GOT3 (cell line): ENCODE measurements at places on chromosomes 1 and 21.
A peak's percentile ranks its signal among the peaks of the same experiment; 100 is the strongest.

- no peak for DNase-seq
Measured at GRCh38 chr1:116826818-116827606, 72.8 kb downstream of the CD2 start.

DNA sequence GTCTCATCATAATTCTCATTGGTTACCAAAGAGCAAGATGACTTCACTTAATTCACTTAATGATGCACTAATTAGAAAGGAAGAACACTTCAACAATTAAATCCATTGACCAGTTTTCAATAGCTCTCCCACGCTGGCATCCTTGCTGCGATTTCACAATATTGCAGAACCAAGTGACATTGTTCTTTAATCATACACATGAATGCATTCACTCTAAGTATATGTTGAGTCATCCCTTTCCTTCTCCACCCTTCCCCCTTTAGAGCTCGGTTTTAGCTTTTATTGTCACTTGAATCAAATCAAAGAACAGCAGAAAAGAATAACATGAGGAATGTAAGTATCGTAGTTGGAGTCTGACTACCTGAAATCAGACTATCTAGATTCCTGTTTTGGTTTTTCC, 233.6 kb upstream of the FMN2 start:
- DNase-seq: no peak

DNA sequence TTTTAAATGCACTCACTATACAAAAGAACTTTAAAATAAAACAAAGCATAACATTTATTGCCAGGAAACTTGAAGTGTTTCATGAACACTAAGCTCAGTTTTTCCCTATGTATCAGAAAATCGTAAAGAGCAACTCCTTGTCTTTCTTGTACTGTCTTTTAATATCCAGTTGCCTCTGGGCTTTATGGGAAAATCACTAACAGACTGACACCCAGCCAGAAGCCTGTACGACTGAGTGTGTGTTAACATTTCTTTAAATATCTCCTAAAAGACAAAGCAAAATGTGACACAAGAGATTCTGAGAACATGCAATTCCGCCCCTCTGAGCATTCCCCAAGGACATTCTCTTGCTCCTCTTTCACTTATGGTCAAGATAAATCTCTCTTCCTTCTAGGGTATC, 347.5 kb upstream of the DPYD start:
- no peak for DNase-seq

DNA sequence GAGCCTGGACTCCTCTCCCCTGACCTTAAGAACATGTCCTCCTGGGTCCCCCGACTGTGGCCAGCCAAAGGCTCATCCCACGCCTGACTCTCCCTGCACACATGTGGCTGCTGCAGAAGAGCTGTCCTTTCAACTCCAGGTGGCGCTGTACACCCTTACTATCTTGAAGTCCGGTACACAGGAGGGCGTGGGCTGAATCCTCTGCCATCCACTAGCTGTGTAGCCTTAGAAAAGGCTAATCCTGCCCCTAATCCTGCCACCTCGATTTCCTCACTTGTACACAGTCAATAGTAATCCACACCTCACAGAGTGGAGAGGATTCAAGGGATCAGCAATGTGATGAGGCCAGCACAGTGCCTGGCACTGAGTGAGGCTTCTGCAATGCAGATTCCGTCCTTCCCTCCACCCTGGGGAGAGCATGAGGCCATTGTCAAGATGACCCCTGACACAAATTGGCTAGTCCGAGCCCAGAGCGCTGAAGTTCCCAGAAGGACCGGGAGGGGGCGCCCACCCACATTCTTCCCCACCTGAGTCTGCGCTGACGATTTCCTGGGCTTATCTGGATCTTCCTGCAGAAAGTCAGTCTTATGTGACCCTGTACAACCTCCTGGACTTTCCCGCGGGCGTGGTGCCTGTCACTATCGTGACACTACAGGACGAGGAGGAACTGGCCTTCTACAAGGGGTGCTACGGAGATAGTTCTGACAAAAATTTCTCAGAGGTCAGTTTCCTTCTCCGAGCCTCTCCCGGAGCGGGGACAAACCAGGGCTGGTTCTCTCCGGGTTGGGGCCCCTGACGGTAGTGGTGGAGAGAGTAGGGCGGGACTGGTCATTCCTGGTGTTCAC, 47.1 kb upstream of the DMBX1 start:
- peak; percentile 60 for DNase-seq

DNA sequence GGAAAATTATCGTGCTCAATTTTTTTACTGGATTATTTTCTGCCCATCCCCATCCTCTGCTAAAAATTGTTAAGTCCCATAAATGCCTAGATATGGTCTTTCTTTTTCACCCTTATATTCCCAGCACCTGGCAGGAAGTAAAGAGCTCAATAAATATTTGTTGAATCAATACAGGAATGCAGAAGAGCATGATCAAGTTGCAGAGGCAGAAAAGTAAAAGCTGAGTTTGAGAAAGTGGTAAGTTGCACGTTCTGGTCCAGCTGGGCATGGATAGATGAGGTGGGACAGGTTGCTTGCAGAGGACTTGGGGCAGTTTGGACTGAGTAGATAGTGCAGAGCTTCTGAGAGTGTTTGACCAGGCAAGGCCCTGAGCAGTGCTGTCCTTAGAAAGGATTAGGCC, 40.1 kb downstream of the ZNF281 start:
- DNase-seq: no peak

- no peak for DNase-seq
Measured at GRCh38 chr1:107394301-107394700, 253.5 kb downstream of the NTNG1 start.

GRCh38 chr1:9093581-9093980, 24.1 kb upstream of the SLC2A5 start:
- DNase-seq: no peak

DNA sequence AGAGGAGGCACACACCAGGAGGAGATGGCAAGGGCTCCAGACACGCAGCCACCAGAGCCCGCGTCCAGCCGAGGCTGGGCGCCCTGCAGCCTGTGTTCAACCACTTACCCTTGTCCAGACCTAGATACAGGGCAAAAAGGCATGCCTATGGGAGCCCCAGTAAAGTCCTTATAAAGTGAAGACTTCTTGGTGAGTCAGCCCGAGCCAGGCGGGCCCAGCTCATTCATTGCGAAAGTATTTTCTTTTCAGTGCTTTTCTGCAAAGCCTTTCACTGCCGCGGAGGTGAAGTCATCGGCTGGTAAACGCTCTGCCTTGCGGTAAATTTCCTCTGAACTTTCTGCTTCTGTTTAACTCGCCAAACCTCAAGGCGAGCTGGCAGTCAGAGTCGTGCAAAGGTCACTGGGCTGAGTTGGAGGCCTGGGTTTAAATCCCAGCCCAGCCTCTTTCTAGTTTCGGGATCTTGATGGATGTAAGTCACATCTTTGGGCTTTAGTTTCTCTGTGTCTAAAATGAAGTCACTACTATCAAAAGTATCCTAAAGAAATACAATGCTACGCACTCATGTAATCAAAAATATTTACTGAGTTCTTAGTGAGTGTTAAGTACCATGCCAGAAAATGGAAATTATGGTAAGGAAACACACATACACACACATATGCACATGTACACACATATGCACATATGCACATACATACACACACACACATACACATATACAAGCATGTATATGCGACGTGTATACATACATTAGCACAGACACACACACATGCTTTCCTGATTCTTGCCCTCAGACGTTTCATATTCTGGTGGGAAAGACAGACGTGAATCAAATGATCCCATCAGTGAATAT, 54.7 kb upstream of the IFFO2 start:
- peak; percentile 79 for DNase-seq

- DNase-seq: no peak
Measured at GRCh38 chr1:232557502-232558191, 72.3 kb downstream of the SIPA1L2 start.

- no peak for DNase-seq
Measured at GRCh38 chr1:188594542-188595235, 1765.9 kb downstream of the PLA2G4A start.

- no peak for DNase-seq
Measured at GRCh38 chr1:178651742-178652141, 73.3 kb upstream of the RALGPS2 start.

DNA sequence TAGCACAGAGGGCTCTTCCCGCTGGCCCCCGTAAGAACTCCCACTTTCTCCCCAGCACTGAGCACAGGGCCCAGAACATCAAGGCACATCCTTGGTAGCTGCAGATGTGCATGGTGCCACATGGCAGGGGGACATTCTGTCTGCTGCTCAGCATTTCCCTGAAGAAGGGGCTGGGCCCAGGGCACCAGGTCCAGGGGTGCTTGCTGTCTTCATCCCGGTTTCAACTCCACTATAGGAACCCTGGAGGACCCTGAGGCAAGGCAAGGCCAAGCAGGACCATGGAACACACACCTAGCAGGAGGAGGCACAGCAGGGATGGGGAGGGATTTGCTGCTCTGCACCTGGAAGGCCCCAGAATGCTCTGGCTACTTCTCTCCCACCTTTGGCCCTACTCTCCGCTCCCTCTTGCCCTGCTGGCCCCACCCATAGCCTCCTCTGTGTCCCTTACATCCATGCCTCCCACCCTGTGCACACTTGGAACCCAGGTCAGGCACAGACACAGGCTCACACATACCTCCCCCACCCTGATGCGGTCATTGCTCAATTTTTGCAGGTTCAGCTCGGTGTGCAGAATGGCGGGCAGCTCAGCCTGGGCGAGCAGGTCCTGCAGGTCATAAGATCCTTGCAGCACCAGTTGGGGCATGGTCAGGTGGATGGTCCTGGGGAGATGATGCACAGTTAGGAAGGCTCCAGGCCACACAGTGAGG, 10.1 kb downstream of the AGT start:
- DNase-seq: no peak

- no peak for DNase-seq
Measured at GRCh38 chr1:247638011-247638410, 32.6 kb downstream of the OR2G3 start.

DNA sequence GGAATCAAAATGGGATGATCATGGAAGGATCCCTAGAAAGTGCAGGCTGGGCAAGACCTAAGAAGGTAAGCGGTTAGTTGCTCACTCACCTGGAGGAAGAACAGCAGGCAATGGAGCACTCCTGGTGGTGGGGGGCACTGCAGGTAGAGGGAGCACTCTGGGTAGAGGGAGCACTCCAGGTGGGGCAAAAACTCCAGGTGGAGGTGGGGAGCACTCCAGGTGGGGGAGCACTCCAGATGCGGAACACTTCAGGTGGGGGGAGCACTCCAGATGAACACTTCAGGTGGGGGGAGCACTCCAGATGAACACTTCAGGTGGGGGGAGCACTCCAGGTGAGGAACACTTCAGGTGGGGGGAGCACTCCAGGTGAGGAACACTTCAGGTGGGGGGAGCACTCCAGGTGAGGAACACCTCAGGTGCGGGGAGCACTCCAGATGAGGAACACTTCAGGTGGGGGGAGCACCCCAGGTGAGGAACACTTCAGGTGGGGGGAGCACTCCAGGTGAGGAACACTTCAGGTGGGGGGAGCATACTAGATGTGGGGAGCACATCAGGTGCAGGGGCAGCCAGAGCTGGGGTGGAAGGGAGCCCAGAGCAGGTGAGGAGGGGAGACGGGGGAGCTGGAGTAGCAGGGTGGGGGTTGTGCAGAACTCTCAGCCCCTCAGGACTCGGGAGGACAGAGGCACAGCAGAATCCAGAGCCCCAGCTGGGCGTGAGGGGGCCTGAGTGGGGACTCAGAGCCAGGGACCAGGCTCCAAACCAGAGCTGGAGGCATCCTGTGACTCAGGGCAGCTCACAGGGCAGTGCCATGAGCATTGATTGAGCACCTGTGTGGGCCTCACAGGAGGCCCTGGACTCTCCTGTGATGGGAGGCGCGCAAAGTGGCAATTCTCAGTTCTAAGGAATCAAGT, 37.7 kb upstream of the COL6A1 start:
- DNase-seq: no peak

- DNase-seq: no peak
Measured at GRCh38 chr1:185467122-185467521, 150.1 kb upstream of the IVNS1ABP start.

DNA sequence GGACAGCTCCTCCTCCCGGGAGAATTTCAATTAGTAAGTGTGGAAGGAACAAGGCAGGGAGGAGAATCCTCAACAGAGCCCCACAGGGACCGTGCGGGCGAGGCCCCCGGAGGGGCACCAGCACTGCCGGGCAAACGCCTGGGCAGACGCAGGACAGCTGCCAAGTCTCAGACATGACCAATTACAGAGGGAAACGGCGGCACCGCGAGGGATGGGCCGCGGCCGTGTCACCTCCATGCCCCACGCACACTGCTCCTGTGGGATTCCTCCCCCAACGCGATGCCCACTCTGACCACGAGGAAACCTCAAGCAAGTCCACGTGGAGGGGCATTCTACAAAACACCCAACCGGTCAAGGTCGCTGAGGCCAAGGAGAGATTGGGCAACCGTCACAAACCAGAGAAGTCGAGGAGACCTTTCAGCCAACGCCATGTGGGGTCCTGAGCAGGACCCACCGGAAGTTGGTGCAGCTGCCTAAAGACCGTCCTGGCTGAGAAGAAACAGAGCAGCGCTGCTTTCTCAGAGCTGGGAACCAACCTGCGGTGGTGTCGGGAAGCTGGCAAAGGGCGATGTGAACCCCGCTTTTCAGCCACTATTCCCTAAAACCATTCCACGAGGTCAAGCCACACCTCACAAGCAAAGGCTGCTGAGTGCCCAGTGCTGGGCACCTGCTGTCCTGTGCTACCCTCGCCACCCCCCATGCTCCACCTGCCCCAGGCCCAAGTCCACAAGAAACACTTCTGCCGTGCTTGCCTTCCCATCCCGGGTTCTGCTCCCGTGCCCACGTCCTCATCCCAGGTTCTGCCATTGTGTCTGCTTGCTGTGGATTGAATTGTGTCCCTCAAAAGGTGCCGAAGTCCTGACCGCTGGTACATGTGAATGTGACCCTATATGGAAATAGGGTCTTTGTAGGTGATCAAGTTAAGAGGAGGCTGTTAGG, 1.4 kb upstream of the KRTAP10-4 start:
- no peak for DNase-seq

DNA sequence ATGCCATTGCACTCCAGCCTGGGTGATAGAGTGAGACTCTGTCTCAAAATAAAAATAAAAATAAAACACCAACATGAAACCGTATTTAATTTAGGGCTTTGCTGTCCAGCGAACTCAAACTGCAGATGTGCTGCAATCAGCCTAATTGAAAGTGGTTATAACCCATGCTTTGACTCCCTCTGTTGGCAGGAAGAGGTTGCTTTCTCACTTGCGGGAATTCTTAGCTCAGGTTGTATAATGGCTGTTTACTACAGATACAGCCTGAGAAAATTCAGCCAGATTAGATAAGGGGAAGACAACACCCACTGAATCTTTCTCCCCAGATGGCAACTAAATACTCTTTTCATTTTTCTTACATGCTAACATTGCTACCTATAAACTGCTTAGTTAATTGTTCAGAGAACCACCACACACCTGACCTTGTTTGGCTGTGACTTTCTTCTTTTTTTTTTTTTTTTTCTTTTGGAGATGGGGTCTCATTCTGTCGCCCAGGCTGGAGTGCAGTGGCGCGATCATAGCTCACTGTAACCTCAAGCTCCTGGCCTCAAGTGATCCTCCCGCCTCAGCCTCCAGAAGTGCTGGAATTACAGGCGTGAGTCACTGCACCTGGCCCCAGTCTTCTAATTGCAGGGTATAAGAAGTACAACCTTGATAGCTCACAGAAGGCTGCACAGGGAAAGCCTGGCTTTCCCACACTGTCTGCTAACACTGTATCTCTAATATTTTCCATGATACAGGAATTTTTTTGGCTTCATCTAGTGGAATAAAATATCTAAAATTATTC, 34.6 kb downstream of the DNTTIP2 start:
- DNase-seq: no peak

GRCh38 chr1:44034976-44035716, 3.9 kb upstream of the SLC6A9 start:
- DNase-seq: no peak

- DNase-seq: no peak
Measured at GRCh38 chr1:201639391-201639790, 100.5 kb downstream of the NAV1 start.
